ENCODE measurements at places on chromosomes 4 and X.

DNA sequence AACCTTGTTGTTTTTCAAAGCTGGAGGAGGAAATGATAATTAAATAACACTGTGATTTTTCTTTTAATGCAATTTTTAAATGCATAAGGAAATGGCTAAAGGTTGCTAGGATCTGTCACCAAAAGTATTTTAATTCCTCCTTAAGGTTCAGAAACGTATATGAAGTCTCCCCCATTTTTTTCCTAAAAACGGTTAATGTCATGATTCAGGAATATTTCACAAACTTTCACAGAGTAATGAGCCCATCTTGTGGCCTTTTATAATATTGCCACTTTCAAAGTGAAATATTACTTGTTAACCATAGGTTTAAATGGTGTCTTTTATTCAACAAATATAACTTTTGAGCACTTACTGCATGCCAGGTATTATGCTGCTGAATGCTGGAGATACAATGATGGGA, 99.5 kb upstream of the USP38 start:
- DNase-seq: no peak

GRCh38 chr4:41406113-41406516, 131.8 kb upstream of the LIMCH1 start:
- DNase-seq: no peak

- DNase-seq: no peak
Observed at GRCh38 chr4:73603271-73603710, 16.9 kb downstream of the RASSF6 start.

DNA sequence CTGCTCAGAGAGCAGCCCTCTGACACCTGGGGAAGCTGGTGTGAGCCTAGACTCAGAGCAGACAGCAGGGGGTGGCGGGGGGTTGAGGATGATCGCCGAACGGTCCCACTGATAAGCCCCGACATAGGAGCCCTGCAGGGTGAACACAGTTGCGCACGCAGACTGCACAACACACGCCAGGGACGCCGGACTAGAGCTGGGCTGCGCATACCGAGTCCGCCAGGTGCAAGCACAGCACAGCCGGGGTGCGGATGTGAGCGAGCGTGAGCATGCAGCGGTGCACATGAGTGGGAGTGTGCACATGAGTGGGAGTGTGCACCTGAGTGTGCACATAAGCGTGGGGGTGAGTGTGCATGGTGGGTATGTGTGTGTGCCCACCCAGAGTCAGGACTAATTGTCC, 36.7 kb downstream of the FAM53A start:
- no peak for DNase-seq

DNA sequence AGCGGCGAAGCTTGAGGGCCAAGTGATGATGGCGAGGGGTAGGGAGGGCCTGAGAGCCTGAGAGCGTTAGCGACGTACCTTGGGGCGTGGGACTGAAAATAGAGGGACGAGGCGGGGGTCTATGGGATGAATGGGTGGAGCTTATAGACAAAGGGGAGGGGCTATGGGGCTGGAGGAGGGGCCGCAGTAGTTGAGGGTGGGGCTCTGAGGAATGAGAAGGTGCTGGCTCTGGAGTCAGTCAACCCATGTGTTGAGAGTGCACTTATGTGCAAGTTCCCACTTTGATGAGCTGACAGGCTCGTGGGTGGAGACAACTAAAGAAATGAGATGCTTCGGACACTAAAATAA, 488 bp downstream of the TBC1D25 start:
- DNase-seq: no peak

DNA sequence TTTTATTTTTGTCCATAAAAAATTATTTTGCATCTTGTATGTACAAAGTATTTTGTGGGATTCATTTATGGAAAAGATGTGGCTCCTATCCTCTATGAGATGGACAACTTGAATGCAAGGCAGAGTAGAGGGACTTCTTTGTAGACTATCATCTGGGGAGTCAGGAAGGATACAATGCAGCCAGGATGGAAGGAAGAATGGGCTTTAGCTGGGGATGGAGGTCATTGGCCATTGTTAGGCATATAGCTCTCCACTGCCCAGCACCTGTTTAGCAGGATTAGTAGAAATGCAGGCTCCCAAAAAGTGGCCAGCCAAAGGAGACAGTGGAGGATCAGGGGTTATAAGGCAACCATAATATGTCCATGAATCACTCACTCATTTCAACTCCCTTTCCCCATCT, 5.1 kb upstream of the TLL1 start:
- DNase-seq: no peak

DNA sequence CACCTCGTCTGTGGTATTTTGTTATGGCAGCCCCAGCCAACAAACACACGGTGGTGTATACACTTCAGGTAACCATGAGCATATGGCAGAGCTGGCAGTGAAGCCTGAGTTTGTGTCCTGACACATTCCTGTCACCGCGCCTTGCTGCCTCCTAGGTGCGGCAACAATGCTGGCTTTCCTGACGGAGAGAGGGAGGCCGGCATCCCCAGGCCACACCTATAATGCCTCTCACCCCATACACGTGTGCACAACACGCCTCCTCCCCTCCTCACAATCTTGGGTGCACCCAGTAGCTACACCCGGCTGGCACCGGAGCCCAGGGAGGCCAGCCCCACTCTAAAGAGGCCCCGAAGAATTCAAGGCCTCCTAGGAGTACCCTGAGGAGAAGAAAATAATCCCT, 158.5 kb downstream of the NSUN7 start:
- DNase-seq: no peak

DNA sequence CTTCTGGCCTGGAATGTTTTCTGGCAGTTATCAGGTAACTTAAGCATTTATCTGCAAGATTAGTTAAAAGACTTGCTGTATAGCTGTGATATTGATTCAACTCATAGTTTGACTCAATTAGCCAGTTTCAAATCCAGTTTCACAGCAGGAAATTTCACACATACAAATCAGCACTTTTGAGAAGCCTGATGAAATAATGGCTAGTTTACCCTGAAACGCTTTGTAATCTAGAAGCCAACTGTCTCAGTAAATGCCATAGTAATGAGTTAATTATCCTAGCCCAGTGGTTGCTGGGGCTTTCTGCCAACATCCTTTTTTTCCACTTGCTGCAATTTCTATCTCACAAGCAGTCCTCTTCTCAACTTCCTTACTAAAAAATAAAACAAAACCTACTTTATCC, 53.1 kb downstream of the ARHGEF38 start:
- no peak for DNase-seq

DNA sequence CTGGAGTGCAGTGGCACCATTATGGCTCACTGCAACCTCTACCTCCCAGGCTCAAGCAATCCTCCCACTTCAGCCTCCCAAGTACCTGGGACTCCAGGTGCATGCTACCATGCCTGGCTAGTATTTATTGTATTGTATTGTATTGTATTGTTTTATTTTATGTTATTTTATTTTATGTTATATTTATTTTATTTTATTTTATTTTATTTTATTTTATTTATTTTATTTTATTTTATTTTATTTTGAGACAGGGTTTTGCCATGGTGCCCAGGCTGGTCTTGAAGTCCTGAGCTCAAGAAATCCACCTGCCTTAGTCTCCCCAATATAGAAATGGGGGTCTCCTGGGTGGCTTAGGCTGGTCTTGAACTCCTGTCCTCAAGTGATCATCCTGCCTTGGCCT, 42.6 kb downstream of the ELF2 start:
- DNase-seq: no peak

GRCh38 chr4:38782452-38783108, at the start of gene TLR10:
Gene TLR10, minus strand, starts transcription at chr4:38782990. Its CDS starts 7,400 bp downstream, at chr4:38775590.
- DNase-seq: peak; percentile 44

DNA sequence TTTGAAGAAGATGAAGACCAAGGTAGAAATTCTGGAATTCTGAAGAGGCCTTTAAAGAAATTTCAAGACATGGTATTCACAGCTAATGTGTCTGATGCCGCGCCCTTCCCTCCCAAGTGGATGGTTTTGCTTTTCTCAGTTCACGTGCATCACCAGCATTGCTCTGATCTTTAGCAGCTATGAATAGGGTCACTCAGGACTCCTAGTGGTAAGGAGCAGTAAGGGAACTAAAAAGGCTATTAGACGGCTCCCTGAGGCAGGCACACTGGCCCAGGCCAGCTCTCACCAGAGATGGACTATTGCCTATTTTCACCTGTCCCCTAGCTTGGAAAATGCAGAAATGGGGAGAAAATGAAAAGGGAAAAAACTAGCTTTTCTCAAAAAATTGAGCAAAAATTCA, 447.5 kb upstream of the RASGEF1B start:
- DNase-seq: no peak

GRCh38 chr4:179130122-179130714, 1688.0 kb upstream of the AGA start:
- no peak for DNase-seq

DNA sequence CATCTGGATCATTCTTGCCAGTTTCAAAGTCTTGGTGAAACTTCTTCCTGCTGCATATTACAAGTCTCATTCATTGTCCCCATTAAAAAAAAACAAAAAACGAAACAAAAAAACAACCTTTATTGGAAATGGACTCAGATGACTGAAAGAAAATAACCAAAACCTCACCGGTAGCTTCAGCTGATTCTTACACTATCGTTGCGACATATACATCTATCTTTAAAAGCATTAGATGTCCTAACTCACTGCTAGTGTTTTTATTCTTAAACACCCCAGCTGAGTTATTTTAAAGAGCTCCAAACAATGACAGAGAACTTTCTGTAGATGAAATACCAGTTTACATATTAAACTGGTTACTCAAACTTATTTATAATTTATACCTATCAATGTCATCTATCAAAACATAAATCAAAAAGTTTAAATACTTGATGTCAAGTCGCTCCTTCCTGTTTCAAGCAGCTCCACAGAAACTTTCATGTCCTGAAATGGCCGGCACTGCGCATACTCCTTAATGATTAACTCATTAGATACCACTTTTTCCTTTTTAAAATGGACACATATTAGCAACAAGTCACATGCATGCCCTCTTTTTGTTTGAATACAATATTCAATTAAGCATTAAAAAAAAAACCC, 87.2 kb downstream of the HPRT1 start:
- DNase-seq: no peak

DNA sequence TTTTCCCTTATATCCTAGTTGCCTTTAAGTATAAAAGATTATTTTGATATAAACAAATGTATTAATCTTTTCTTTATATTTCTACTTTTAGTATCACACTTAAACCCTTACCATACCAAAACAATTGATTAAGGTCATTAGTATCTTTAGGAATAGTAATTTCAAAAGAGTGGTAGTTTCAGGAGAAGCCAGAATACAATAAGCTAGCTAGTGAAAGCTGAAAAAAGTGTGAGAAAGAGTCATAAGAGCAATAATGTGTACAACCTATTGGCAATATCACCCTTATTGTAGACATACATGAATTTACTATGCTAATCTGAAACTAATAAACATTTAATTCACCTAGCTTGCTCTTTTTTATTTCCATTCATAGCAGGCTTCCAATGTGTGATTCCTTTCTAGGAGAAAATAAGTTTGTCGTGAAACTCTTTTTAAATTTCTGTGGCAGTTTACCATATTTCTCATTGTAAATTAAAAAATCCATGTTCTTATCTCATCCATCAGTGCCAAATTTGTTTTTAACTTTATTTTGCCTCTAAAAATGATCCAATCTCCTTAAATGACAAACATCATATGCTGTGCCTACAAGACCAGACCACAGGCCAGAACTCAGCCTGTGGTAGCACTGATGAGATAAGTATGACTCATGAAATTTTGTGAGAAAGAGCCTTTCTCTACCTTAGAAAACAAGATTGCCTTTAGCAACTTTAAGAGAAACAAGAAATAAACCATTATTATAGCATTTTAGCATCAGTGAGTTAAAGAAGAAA, 8.1 kb downstream of the NEK1 start:
- no peak for DNase-seq

DNA sequence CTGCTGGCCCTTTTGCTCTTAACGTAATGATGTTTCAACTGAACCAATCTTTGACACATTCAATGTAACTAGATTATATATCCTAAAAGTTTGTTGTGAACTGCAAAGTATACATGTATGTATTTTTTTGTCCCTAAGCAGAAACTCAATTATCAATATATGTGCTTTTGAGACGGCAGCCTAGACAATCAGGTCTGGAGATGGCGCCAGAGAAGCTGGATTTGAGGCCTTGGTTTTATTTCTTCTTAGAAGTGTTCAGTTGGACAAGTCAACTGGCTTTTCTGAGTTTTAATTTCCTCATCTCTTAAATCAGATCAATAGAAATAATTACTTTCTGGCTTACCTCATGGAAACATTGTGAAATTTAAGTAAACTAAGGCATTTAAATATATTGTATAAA, 62.5 kb downstream of the DCAF8L1 start:
- peak; percentile 2 for DNase-seq

- DNase-seq: no peak
Observed at GRCh38 chr4:188399834-188400233, 260.6 kb downstream of the TRIML1 start.

GRCh38 chrX:68998716-68999115, 166.5 kb downstream of the PJA1 start:
- no peak for DNase-seq
